ENCODE measurements at places on chromosomes 5 and 9.
A peak's percentile ranks its signal among the peaks of the same experiment; 100 is the strongest.

GRCh38 chr5:72584466-72584865 lies 77.3 kb upstream of the ZNF366 start:
- no peak for DNase-seq

DNA sequence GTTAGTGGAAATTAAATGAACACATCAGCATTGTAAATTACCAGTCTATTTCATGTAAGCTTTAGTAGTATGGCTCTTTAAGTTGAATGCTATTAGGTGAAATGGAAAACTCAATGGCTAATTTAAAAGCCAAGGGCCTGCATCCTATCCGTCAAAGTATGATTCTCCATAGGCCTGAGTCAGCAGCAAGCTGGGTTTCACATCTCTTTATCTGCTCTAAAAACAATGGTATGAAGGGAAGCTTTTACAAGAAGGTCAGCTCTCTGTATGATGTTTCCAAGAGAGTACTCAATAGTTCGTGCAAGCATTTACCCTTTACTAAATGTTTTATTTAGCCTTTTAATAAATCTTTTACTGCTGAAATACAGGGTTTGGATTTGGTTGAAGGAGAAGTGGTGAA lies 62.8 kb downstream of the MAP1B start:
- DNase-seq: no peak

- DNase-seq: peak; percentile 8
Observed at GRCh38 chr5:140806834-140807775, at the start of gene PCDHA4. PCDHA4 (plus strand) TSS chr5:140807068.

DNA sequence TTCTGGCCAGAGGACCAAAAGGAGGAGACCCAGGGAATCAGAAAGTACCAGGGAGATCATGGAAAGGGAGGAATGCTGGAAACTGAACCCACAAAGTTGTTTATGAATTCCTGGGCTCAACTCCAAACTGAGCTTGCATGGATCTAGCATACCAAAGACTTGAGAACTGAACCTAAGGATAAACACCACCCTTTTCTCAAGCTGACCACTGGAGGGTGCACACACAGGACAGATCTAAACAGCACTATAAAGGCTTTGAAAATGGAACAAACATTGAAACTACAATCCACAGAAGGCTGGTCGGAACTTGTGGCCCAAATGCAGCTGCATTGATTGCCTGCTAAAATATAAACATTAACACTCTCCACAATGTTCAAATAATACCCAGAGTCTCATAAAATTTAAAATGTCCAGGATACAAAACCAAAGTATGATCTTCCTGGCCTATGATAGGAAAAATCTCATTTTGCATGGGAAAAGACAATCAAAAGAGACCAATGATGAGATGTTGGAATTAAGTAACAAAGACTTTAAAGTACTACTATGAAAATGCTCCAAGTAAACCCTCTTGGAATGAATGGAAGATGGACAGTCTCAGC lies 15.6 kb upstream of the IRF1 start:
- peak; percentile 92 for DNase-seq

DNA sequence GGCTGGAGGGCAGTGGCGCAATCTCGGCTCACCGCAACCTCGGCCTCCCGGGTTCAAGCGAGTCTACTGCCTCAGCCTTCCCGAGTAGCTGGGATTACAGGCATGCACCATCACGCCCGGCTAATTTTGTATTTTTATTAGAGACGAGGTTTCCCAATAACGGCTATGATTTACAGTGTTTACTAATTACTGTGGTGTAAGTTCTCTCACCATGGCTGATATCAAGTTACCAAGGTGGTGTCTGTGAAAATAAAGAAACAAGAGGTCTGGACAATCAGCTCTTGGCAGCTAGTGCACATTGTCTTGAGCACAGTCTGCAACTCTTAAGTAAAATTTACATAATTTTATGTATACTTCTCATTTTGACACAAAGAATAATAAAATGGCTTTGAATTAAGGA lies 385.5 kb upstream of the COX7C start:
- DNase-seq: no peak

GRCh38 chr5:179292681-179293635 lies 52.3 kb downstream of the ADAMTS2 start:
- no peak for DNase-seq

DNA sequence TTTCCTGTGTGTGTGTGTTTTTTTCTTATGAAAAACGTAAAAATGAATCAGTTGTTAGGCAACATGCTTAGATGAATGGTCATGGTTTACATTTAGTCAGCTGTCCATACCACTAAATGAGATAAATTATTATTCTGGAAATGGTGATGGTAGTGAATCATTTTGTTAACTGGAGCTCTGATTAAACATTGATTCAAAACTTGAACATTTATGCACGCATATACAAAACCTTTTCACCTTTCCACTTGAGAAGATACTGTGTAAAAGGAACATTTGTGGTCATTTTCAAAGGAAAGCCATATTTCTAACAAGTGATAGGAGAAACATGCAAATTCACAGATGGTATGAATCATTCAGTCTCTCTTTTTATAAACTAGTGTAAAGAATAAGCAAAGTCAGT lies 162.0 kb downstream of the SLC25A46 start:
- peak; percentile 91 for DNase-seq

GRCh38 chr9:7622481-7622880 lies 177.1 kb downstream of the DMAC1 start:
- DNase-seq: no peak

DNA sequence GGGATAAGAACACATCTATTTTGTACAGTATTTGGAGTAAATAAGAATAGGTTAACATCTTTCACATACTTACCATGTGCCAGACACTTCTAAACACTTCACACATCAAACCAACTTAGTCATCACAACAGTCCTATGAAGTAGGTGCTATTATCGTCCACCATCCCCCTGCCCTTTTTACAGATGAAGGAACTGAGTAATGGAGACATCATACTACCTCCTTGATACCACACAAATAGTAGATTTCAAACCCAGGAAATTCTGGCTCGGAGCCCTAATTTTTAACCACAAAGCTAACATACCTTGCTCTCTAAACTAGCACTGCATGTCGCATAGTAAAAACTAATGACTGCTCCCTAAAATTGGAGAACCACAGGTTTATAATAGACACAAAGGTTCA lies 4.2 kb upstream of the ZNF366 start:
- peak; percentile 49 for DNase-seq

- DNase-seq: no peak
Observed at GRCh38 chr5:146644831-146645230, 128.8 kb upstream of the GPR151 start.

GRCh38 chr9:87324613-87325194 lies 173.0 kb upstream of the DAPK1 start:
- peak; percentile 72 for DNase-seq

DNA sequence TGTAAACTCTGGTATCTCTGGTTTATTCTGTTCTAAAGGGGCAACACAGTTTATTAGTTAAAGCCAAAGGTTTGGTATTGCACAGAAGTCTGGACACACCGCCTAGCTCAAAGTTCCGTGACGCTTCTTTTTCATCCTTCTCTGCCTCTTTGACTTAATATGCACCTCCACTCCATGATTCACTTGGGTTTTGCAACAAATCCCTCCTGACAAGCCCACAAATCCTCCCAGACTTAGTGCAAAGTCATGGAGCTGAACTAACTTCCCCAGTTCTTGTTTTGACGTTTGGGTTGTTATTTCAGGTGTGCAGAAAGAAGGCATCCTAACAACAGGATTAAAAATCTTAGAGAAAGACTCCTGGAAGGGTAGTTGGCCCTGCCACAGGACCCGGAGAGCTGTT lies 441.6 kb upstream of the DMAC1 start:
- DNase-seq: no peak

DNA sequence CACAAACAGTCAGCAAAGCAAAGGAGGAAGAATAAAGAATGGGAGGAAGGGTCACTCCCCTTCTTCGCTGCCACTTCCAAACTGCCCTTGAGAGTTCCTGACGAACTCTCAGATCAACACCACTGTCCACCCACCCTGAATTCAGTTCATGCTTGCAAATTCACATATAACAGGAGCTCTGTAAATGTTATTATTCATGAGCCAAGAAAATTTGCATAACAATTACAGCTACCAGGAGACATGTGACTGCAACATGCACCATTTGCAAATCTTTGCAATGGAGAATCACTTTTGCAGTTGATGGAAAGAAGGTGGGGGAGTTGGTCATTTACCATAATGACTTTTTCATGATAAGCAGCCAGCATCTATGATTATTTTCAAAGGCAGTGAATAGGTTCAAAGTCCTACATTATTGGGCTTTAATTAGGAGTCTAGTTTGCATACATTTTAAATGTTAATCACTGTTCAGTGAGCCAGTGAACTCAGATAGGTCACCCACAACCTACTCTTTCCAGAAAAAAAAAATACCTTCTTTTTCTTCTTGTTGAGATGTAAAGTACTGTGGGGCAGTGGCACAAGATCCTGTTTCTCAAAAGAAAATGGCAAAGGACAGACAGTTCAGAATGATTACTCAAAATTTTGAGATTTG lies 149.7 kb downstream of the CAAP1 start:
- no peak for DNase-seq

DNA sequence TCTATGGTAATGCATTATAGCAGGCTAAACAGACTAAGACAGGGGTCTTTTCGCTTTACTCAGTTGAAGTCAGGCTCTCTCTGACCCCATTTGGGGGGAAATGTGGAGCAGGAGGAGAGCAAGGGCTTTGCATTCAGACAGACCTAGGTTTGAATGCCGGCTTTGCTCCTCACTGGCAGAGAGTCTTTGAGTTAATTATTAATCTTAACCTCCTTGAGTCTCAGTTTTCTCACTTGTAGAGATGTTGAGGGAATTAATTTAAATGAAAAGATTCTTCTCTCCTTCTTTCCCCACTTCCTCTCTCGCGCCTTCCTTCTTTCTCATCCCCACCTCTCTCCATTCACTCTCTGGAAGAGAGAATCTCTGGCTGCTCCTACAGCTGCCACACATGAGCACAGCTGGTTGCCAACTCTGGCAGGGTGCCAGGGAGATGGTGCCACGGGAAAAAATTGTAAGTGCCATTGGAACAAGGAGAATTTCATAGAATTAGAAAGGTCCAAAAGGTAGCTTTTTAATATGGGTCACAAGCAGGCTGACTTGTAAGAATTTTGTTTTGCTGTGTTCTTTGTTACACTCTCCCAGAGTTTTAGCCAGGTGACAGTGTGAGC lies 25.2 kb upstream of the GLRA1 start:
- no peak for DNase-seq

- no peak for DNase-seq
Observed at GRCh38 chr5:116964438-116964837, 389.8 kb upstream of the SEMA6A start.

DNA sequence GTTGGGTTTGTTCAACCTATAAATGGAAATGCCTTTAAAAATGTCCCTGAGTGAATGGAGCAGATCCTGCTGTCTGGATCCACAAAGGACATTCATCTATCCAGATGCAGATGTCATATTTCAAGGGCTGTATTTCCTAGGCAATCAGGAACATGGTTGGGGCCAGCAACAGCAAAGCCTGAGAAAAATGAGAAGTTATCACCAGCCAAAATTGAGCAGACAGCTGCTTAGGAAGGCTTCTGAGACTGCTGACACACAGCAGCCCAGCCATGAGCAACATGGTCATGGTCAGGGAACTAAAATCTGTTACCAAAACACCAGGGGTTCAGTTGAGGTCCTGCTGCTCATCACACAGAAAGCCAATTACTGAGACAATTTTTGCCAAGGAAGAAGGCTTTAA lies 9.2 kb upstream of the IL7R start:
- no peak for DNase-seq

Measured in fibroblast of skin of back (primary cell).